ENCODE measurements at places on chromosomes 16 and 17. TPM values are rescaled to one million over a fixed set of nuclear protein-coding genes. Genes with fewer than 3 reads are reported as not detected.

DNA sequence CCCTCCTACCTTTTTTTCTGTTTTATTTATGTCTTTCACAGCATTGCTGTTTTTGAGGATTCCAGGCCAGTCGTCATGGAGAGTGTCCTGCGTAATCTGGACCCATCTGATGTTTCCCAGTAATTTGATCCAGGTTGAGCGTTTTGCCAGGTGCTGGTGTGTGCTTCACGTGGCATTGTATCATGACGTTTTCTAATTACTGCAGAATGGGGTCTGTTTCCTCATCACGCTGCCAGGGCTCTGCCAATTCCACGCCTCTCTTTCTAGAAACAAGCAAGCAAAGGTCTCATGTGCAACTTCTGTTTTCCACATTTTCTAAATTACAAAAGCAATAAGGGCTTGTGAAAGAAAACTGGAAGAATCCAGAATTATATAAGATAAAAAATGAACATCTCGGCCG lies 28.3 kb upstream of the BHLHA9 start:
- peak; percentile 59 for DNase-seq

GRCh38 chr16:87051526-87052320 lies 265.5 kb downstream of the C16orf95 start:
- no peak for DNase-seq

DNA sequence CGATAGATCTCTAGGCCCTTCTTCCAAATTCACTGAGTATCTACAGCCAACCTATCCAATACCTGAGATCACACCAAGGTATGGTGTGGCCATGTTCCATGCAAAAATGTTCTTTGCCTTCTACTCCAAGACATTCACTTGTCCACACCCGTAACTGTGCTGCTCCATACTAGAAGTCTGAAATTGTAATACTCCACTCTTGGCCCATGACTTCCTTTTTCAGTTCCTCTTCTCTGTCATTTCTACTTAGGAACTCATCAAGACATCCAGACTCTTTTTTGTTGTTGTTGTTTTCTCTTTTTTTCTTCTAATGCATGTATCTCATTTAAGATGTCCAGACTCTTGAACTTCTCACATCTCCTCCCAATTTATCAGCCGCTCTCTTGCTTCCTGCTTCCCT lies 42.5 kb upstream of the KSR1 start:
- DNase-seq: no peak

- DNase-seq: no peak
Observed at GRCh38 chr16:53126390-53126789, 71.6 kb downstream of the CHD9 start.

The ZNF469 gene
- polyA plus RNA-seq: 0.86 TPM

- DNase-seq: no peak
Observed at GRCh38 chr16:2712546-2712945, 7.5 kb downstream of the PRSS27 start.

- no peak for DNase-seq
Observed at GRCh38 chr16:82535262-82535661, 91.5 kb upstream of the CDH13 start.

DNA sequence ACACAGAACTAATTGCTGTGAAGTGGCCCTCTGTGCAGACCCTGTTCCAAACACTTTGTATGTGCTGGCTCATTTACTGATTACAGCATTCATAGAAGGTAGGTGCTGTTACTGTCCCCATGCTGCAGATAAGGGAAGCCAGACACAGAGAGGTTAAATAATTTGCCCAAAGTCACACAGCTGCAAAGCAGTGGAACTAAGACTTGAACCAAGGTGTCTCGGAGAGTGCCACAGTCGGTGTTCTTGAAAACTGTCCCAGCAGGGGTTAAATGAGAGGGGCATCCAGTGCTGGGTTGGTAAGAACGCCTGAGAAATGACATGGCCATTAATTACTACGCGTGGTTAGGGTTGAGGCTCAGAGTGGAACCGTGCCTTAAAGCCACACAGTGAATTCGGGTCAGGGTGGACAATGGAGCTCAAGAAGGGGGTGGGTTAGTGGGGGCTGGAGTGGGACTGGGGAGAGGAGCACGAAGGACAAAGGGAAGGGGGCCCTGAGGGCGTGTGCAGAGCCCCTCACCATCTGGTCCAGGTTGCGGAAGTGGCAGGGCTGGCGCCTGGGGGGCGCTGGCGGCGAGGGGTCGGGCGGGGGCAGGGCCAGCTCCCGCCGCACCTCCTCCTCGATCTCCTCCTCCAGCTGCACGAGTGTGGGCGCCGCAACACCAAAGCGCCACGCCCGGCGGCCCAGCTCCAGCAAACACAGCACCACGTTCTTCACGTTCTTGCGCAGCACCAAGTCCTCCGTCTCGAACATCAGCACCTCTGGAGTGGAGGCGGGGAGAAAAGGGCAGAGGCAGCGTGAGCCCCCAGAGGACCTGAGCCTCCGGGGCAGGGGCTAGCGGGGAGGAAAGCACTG lies 3.3 kb downstream of the GAS2L2 start:
- DNase-seq: no peak

- DNase-seq: peak; percentile 63
Observed at GRCh38 chr17:50205111-50205962, 3.9 kb upstream of the COL1A1 start.

The TNFRSF12A gene
- 80.7 TPM for polyA plus RNA-seq

DNA sequence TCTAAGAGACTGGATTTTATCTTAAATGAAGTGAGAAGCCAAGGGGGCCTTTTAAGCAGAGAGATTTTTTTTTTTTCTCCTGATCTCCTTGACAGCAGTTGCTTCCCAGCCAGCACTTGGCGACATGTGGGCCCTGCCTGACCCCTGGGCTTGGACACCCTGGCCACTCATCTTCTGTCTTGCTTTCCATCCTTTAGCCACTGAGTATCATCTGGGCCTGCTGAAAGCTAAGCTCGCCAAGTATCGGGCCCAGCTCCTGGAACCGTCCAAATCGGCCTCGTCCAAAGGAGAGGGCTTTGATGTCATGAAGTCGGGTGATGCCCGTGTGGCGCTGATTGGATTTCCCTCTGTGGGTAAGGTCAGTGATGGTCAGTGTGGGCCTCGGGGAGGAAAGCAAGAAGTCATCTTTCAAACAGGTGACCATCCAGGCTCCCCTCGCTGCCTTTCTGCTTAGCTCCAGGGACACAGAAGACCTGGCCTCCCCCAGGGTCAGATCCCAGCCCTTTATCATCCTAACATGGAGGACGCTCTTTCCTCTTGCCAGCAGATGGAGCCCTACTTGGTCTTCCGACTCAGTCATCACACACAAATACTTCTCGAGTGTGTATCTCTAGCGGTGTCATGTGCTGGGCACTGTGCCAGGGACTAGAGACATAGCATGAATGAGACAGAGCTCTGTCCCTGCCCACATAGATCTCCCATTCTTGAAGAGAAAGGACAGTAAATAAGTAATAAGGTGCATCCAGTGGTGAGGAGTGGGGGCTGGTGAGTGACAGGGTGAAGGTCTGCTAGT lies 6.1 kb downstream of the DRG2 start:
- DNase-seq: peak; percentile 75

The RAP1GAP2 gene
- 0.99 TPM for polyA plus RNA-seq

The TMIGD1 gene
- not detected for polyA plus RNA-seq

The ASPA gene
- polyA plus RNA-seq: 1.3 TPM

DNA sequence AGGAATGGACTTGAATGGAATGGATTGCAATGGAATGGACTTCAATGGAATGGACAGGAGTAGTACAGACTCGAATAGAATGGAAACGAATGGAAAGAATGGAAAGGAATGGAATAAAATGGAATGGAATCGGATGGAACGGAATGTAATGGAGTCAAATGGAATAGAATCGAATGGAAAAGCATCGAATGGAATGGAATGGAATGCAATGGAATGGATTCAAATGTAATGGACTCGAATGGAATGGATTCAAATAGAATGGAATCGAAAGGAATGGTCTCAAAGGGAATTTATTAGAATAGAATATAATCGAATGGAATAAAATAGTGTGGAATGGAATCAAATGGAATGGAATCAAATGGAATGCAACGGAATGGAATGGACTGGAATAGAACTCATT lies 484.9 kb upstream of the WSB1 start:
- DNase-seq: peak; percentile 11

DNA sequence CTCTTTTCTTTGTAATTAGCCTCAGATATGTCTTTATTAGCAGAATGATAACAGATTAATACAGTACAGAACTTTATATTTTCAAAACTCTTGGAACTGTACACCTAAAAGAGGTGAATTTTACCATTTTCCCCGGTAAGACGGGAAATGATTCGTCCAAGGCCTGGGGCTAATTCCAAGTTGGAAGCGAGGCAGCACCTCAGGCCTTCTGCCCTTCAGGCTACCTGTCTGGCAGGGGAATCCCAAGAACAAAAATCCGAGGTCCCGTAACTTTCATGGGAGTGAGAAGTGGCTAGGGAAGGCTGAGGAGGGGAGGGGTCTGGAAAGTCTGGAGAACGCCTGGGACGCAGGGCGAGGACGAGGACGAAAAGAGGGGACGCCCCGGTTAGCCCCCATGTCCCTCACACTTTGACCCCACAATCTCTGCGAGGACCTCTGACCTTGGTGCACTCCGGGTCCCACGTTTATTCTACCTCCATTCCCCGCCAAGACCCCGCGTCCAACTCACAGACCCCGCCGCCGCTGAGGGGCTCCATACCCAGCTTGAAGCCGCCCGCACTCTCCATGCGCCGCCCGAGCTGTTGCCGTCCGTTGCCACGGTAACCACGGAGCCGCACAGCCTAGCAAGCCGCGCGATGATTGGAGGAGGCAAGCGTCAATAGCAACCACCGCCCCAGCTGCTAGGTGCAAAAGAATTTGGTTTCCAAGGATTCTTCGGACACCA lies at the start of gene HYDIN:
Gene HYDIN, minus strand, starts transcription at position 601 of the 724 bp plus-strand sequence. CDS start 43,827 bp downstream, outside the sequence.
- peak; percentile 61 for DNase-seq

- peak; percentile 30 for DNase-seq
Observed at GRCh38 chr16:53022374-53022773, 30.3 kb downstream of the CHD9NB start.

GRCh38 chr16:66551788-66552285 lies 539 bp upstream of the CKLF start:
- DNase-seq: no peak

The NR1D1 gene
- 3.3 TPM for polyA plus RNA-seq

- no peak for DNase-seq
Observed at GRCh38 chr17:56908001-56908542, 5.8 kb downstream of the TRIM25 start.

The KCNJ18 gene
- not detected for polyA plus RNA-seq

The CLEC18B gene
- 0.15 TPM for polyA plus RNA-seq

GRCh38 chr17:64107500-64108236 lies 22.3 kb downstream of the ERN1 start:
- DNase-seq: no peak

DNA sequence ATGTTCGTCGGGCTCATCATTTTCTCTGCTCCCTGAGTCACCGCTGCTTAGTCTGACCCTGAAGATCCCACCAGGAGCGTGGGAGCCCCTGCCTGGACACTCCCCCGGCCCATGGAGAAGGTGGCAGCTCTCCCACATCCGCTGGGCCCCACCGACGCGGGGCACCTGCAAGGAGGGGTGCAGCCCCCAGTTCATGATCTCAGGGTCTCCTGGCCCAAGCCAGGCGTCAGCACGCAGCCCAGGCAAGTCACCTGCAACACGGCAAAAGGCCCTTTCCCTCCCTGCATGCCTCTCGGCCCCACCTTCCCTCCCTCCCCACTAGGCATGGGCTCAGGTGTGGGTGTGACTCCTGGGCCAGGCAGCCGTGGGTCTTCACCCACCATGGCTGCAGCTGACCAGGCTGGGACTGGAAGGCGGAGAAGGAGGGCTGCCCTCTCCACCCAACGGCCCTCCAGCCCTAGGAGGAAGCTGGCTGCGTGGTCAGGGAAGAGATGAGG lies 9.7 kb upstream of the CHMP6 start:
- no peak for DNase-seq

GRCh38 chr17:67276075-67276474 lies 31.1 kb upstream of the HELZ start:
- DNase-seq: no peak

- peak; percentile 74 for DNase-seq
Observed at GRCh38 chr17:18994631-18995030, 9.9 kb downstream of the FAM83G start.

The RCVRN gene
- not detected for polyA plus RNA-seq

DNA sequence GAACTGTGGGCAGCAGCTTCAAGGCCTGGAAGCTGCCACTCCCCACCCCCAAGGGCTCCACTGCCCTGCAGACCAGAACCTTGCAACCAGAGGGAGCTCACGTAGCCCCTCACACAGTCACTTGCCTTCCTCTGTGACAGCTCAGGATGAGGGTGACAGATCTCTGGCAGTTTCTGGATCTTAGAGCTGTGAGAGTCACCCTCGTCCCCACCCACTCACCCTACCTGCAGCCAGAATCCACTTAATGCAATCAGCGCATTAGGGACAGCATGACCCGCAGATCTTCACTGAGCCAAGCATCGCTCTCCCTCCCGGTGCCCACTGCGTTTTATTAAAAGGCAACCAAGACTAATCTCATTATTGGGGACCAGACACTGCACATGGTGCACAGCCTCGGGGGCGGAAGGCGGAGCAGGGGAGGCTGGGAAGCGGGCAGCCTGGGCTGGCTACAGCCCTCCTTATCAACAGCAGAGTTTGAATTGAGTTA lies 3.5 kb downstream of the CYB561 start:
- DNase-seq: no peak

GRCh38 chr16:86218479-86219170 lies 291.7 kb upstream of the FOXF1 start:
- no peak for DNase-seq

- DNase-seq: peak; percentile 61
Observed at GRCh38 chr17:29444589-29444988, 54.4 kb downstream of the TAOK1 start.

GRCh38 chr17:57735707-57736106 lies 9.4 kb downstream of the CCDC182 start:
- no peak for DNase-seq

GRCh38 chr16:50631249-50631984 lies 49.7 kb downstream of the SNX20 start:
- no peak for DNase-seq

- DNase-seq: no peak
Observed at GRCh38 chr16:75727221-75727620, 931 bp upstream of the CPHXL start.

The SLC13A5 gene
- not detected for polyA plus RNA-seq

GRCh38 chr16:57945740-57946138 lies 25.2 kb downstream of the CNGB1 start:
- no peak for DNase-seq

DNA sequence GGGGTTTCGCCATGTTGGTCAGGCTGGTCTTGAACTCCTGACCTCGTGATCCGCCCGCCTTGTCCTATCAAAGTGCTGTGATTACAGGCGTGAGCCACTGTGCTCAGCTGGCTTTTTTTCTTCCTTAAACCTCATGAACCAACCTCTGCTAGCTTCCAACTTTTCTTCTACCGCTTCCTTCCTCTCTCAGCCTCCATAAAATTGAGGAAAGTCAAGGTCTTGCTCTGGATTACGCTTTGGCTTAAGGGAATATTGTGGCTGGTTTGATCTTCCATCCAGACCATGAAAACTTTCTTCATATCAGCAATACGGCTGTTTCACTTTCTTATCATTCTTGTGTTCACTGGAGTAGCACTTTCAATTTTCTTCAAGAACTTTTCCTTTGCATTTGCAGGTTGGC lies 57.5 kb upstream of the SDK2 start:
- no peak for DNase-seq
